ENCODE measurements at places on chromosomes 6 and 20. TPM values are rescaled to one million over a fixed set of nuclear protein-coding genes. Genes with fewer than 3 reads are reported as not detected.

GRCh38 chr6:125498606-125499005, 196.8 kb upstream of the HDDC2 start:
- no peaks in the 10 kb centered on the region for H3K4me1 ChIP-seq
- H3K27me3 ChIP-seq, result peaks cover 1% of the 10 kb centered on the region
- no peak overlapping the region for H3K27ac ChIP-seq
- H3K36me3 ChIP-seq, result no peaks in the 10 kb centered on the region
- H3K4me3 ChIP-seq, result no peak overlapping the region
- no peak for DNase-seq

Gene MUC21
- not detected for total RNA-seq

Gene NRSN1
- not detected for total RNA-seq

- H3K4me3 ChIP-seq, result peak overlapping the region; percentile 91
- H3K27ac ChIP-seq, result peak overlapping the region; percentile 26
- no peaks in the 10 kb centered on the region for H3K36me3 ChIP-seq
Measured at GRCh38 chr6:29976253-29976587, 33.9 kb downstream of the HLA-A start.
